Vagina (tissue), 2 donors: ENCODE measurements at places on chromosomes 12 and 14.

DNA sequence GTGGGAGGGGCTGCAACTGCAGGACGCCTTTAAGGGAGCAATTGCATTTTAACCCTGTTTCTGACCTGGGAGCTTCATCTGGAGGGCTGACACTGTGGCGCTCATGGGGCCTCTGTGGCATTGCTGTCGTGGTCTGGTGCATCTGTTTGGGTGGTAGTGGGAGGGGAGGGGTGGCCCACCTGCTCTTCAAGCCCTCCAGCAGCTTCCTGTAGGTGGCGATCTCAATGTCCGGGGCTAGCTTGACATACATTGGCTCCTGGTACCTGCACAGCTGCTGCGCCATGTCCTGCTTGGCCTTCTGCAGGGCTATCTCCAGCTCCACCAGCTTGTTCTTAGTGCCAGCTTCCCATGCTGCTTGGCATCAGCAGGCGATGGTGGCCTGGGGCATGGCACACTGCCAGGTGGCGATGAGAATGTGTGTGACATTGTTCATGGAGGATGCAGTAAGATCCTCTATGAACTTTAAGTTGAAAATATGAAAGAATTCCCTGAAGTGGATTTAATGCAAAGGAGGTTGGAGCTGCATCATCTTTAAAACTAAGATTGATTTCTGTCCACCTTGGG, 7.7 kb upstream of the KRT82 start:
- peaks cover 14% of the 10 kb centered on the region for H3K4me1 ChIP-seq
- H3K36me3 ChIP-seq: no peaks in the 10 kb centered on the region
- no peak for DNase-seq

- no peak overlapping the region for H3K27ac ChIP-seq
- no peaks in the 10 kb centered on the region for H3K4me1 ChIP-seq
Measured at GRCh38 chr12:104006929-104007328, 41.3 kb downstream of the TDG start.

GRCh38 chr12:49949866-49950265, 671 bp upstream of the AQP2 start:
- no peak overlapping the region for H3K27ac ChIP-seq
- H3K36me3 ChIP-seq: no peaks in the 10 kb centered on the region
- no peaks in the 10 kb centered on the region for H3K27me3 ChIP-seq

GRCh38 chr14:51529736-51530135, 122.0 kb upstream of the FRMD6 start:
- H3K4me1 ChIP-seq: peaks cover 20% of the 10 kb centered on the region
- no peaks in the 10 kb centered on the region for H3K36me3 ChIP-seq
- DNase-seq: no peak
- no peak overlapping the region for H3K4me3 ChIP-seq
- H3K27ac ChIP-seq: no peak overlapping the region
- H3K27me3 ChIP-seq: no peaks in the 10 kb centered on the region

DNA sequence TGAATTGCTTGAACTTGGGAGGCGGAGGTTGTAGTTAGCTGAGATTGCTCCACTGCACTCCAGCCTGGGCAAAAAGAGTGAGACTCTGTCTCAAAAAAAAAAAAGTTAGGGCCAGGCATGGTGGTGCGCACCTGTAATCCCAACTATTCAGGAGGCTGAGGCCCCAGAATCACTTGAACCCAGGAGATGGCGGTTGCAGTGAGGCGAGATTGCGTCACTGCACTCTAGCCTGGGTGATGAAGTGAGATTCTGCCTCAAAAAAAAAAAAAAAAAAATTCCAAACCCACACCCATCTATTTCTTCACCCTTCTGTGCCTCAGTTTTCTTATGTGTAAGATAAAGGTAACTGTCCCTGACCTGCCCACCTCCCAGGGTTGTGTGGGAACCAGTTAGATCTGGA, 11.0 kb upstream of the MLXIP start:
- no peak overlapping the region for H3K27ac ChIP-seq
- H3K36me3 ChIP-seq: no peaks in the 10 kb centered on the region
- H3K4me1 ChIP-seq: peaks cover 58% of the 10 kb centered on the region
- no peak overlapping the region for H3K4me3 ChIP-seq

DNA sequence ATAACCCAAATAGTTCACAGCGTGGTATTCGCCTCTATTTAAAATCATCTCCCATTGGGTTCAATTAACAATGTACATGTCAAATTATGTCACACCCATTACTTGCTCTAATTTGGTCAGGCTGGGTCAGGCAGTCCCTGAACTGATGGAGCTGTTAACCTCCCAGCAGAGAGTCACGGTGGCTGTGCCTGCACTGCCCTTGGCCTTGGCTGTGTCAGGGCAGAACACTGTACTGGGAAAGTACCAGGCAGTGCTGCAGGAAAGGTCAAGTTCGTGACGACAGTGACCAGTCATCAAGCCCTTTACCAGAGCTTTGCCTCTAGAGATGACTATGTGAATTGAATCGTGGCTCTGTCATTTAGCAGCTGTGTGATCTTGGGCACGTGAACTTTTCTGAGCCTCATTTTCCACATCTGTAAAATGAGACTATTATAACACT, 100.0 kb downstream of the ARF6 start:
- H3K36me3 ChIP-seq: no peaks in the 10 kb centered on the region
- H3K4me1 ChIP-seq: peaks cover 1% of the 10 kb centered on the region
- DNase-seq: no peak
- H3K4me3 ChIP-seq: no peak overlapping the region
- H3K27ac ChIP-seq: no peak overlapping the region

DNA sequence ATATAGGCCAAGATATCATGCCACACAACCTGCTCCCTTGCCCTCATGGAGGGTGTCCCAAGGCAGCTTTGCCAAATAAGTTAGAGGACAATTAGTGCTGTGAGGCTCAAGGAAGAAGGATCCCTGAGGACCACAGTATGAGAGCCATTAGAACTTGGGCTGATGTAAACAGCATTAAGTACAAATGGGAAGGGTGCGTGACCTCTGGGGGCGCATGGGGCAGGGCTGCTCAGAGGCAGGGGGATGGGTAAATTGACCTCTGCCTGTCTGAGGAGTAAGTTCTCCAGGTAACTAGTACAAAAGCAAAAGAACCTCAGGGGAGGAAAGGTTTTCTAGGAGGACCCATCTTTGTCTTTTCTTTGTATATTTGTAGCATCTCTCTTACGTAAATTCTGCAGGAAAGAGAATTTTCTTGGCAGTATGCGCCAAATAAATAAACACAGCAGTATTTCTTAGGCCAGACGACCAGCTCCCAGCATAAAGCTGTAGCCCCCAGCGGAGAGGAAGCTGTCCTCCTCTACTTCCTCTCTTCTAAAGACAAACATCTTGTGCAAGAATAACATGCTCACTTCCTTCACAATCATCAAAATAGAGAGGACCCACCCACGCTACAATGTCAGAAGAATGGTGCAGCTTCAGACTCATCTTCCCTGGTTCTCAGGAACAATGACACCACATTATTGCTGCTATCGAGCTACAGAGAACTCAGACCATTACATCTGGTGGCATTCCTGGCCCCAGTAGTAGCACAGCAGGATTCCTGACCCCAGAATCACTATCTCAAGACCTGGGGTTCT, 16.4 kb upstream of the VWF start:
- H3K4me1 ChIP-seq: peaks cover 12% of the 10 kb centered on the region
- H3K36me3 ChIP-seq: no peaks in the 10 kb centered on the region
- H3K27ac ChIP-seq: no peak overlapping the region
- no peak for DNase-seq

- H3K4me3 ChIP-seq: no peak overlapping the region
- no peaks in the 10 kb centered on the region for H3K4me1 ChIP-seq
- H3K36me3 ChIP-seq: peaks cover 16% of the 10 kb centered on the region
- DNase-seq: no peak
- no peaks in the 10 kb centered on the region for H3K27me3 ChIP-seq
- no peak overlapping the region for H3K27ac ChIP-seq
Measured at GRCh38 chr14:74829251-74829650, 46.7 kb downstream of the PROX2 start.

DNA sequence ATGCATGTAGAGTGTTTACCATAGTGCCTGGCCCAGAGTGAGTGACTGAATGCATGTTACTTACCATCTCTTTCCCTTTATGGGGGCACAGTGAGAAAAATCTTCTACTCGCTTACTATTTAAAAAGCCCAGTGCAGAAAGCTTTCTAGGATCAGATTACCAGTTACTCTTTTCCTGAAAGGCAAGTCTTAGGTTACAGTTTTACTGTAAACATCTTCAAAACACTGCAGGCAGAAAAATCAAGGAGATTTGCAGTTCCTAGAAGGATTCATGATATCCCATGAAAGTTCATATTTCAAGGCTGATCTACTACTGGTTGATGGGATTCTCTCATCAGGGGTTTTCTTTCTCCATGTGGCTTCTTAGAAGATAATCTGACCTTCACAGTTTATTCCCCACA, 29.3 kb upstream of the DAAM1 start:
- H3K27ac ChIP-seq: no peak overlapping the region
- no peaks in the 10 kb centered on the region for H3K36me3 ChIP-seq
- DNase-seq: no peak
- no peak overlapping the region for H3K4me3 ChIP-seq
- no peaks in the 10 kb centered on the region for H3K27me3 ChIP-seq
- H3K4me1 ChIP-seq: peaks cover 17% of the 10 kb centered on the region

- no peak for DNase-seq
- no peaks in the 10 kb centered on the region for H3K36me3 ChIP-seq
- H3K4me3 ChIP-seq: no peak overlapping the region
- no peak overlapping the region for H3K27ac ChIP-seq
Measured at GRCh38 chr12:118315821-118316220, 56.9 kb downstream of the TAOK3 start.

GRCh38 chr12:121568971-121569751, 11.7 kb downstream of the KDM2B start:
- peak overlapping the region; percentile 24 for H3K27ac ChIP-seq
- no peaks in the 10 kb centered on the region for H3K36me3 ChIP-seq
- no peaks in the 10 kb centered on the region for H3K27me3 ChIP-seq
- H3K4me3 ChIP-seq: no peak overlapping the region
- no peak for DNase-seq
- peaks cover 6% of the 10 kb centered on the region for H3K4me1 ChIP-seq

DNA sequence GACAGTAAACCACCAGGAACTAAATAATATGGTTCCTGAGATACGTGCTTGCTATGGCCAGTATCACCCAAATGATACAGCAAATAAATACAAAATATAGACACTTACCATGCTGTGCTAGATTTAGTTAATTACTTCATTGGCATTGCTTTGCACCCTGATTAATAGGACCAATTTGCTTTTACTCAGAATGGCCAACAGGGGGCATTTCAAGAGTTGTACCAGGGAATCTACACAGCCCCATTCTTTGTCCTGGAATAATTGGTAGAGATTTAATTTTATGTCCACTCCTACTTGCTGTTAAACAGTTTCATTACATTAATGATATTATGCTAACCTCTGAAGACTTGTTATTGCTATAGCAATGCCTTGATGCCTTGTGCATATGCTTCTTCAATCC, 280.8 kb downstream of the RERGL start:
- no peaks in the 10 kb centered on the region for H3K4me1 ChIP-seq
- no peaks in the 10 kb centered on the region for H3K27me3 ChIP-seq
- no peak for DNase-seq
- no peak overlapping the region for H3K27ac ChIP-seq
- no peak overlapping the region for H3K4me3 ChIP-seq
- H3K36me3 ChIP-seq: no peaks in the 10 kb centered on the region

- no peak for DNase-seq
- no peak overlapping the region for H3K4me3 ChIP-seq
- no peaks in the 10 kb centered on the region for H3K4me1 ChIP-seq
Measured at GRCh38 chr12:126385785-126386184, 1320.5 kb downstream of the AACS start.

- no peak overlapping the region for H3K4me3 ChIP-seq
- DNase-seq: no peak
- H3K27ac ChIP-seq: no peak overlapping the region
- H3K4me1 ChIP-seq: no peaks in the 10 kb centered on the region
- H3K36me3 ChIP-seq: no peaks in the 10 kb centered on the region
- H3K27me3 ChIP-seq: no peaks in the 10 kb centered on the region
Measured at GRCh38 chr12:96049101-96049500, 13.7 kb upstream of the LTA4H start.
